WERI-Rb-1 (cell line): ENCODE measurements at places on chromosomes 12 and 14.

DNA sequence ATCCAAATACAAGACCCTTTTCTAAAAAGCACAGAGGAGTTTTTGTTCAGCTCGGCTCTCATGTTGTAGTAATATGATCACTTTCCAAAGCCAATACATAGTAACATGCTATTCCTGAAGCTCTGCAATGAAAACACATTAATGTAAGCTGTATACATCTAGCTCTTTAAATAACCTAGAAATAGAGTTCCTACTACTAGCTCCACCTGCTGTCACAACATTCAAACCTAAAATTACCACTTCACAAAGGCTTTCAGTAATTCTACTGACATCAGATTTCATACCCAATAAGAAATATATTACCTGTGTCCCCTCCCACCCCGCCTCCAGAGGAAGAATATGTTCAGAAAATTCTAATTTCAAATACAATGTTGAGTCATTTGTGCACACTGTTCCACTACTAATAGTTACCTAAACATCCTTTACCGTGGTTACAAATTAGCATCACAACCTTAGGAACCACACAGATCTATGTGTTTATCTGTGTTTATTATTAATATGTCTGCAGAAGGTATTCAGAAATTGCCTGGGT, 17.8 kb downstream of the EFCAB11 start:
- DNase-seq: no peak

DNA sequence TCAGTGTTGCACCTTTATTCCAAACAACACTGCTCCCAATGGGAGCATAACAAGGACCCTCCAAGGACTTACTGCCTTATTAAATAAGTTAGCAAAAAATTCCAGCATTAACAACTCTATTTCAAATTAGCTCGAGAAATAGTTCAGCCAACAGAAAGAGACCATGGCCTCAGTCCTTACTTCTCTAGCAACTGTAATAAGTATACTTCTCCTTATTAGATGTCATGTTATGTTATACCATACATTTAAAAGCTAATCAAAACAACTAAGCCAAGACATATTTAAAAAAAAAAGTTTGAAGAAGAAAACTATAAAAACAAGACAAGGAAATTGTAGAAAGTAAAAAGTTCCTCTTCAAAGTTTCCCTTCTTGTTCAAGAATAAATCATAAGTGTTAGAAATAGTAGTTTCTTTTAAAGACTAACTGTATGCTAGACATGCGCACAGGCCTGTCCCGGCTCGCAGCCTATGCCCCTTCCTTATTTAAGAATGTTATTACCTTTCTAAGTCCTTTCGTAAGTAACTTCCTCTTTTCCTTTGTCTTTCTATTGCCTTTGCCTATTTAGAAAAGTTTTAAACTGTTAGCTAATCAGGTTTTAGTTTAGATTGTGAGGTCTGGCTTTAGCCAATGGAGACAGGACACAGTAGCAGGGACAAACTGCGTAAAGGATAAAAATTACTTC, 68.6 kb downstream of the RESF1 start:
- DNase-seq: no peak

- no peak for DNase-seq
Observed at GRCh38 chr12:51860986-51861385, 12.5 kb upstream of the FIGNL2 start.

DNA sequence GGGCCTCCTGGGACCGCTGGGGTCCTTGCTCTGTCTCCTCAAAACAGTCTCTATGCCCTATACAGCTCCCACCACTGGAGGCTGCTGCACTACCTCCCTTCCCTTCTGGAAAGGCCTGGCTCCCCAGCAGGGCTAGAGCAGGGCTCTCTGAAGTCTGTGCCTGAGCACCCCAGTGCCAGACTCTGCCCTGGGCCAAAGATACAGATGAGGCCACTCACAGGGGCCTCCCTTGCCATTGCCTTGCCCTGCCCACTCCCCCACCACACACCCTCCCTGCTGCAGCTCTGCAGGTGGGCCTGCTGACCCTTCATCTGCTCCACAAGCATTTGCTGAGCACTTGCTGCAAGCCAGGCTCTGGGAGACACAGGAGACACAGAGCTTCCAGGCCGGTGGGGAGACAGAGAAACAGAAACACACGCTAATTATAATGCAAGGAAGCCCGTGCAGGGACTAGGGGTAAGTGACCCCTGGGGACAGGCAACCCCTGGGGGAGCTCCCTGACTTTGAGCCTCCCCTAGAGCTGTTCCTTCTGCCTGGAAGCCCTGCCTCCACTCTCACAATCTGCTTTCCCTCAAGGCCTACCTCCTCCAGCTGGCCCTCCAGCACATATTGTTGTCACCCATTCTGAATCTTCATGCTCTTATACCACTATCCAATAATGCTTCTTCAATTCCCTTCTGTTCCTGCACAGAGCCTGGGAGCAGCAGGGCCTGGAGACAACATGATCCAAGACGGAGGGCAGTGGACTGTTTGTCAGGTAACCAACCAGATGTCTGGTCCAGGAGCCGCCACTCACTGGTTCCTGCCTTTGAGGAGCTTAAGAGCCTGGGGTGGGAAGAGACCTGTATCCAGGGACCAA, 32.6 kb upstream of the PNMA1 start:
- peak; percentile 72 for DNase-seq

DNA sequence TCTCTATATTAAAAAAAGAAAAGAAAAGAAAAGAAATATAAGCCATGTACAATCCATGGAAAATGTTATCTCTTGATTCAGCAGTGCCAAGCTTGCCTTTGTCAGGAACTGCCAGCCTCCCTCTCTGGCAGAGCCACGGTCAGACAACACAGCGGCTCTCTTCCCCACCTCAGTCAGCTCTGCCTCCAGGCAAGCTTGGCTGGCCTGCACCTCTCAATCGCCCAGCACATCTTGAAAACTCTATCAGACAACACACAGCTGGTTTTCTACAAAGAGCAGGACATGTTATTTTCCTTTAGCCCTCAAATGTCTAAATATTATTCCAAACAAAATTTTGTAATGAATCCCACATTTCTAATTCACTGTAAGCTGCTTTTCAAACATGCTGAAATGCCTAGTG, 20.0 kb upstream of the GCH1 start:
- no peak for DNase-seq
